Spleen (tissue), 13 donors: ENCODE measurements at places on chromosomes 4 and X.

DNA sequence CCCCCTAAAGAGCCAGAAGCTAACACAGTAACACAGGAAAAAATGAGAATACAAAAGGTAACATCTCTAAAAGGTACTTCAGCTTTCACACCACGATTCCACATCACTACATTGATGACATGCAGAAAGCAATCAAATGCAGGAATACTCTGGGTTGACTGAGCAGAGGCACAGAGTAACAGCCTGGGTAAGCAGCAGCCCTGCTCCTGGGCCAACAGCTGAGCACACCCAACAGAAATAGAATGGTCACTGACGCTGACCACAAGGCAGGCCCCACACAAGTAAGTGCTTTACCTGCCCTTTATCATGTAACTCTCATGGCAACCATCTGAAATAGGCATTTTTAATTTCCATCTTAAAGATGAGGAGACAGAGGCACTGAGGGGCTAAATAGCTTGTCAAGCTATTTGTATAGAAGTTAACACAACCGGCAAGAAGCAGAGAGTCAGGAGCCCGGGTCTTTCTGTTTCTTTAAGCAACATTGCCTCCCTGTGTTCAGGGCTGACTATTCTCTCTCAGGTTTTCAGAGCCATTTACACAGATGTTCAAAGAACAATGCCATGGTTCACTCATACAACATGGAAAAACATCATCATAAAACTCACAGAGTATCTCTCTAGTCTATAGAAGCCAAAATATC lies 168.9 kb downstream of the ZNF674 start:
- no peak for DNase-seq
- H3K27ac ChIP-seq: no peak overlapping the region
- no peaks in the 10 kb centered on the region for H3K27me3 ChIP-seq
- no peaks in the 10 kb centered on the region for H3K36me3 ChIP-seq

DNA sequence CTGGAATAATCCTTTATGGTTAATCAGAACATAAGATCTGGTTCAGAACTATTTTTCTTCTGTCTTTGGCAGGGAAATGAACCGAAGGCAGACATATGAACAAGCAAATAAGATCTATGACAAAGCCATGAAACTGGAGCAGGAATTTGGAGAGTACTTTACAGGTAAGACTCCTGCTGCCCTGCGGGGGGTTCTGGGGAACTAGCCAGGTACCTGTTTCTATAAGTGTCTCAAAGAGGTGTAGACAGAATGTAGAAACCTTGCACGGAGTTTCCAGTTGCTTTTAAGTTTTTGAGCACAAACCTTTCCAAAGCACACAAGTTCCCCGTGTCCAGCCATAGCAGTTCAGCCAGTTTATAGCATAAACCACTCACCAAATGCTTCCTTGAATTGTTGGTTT lies 56.2 kb downstream of the DLG3 start:
- peaks cover 65% of the 10 kb centered on the region for H3K36me3 ChIP-seq
- no peak for DNase-seq
- no peak overlapping the region for H3K4me3 ChIP-seq
- no peak overlapping the region for H3K27ac ChIP-seq
- no peaks in the 10 kb centered on the region for H3K4me1 ChIP-seq
- H3K27me3 ChIP-seq: no peaks in the 10 kb centered on the region

GRCh38 chr4:67632492-67632891 lies 68.5 kb downstream of the UBA6 start:
- no peaks in the 10 kb centered on the region for H3K27me3 ChIP-seq
- no peak overlapping the region for H3K27ac ChIP-seq
- H3K4me3 ChIP-seq: no peak overlapping the region
- peaks cover 12% of the 10 kb centered on the region for H3K36me3 ChIP-seq
- no peak for DNase-seq
- H3K4me1 ChIP-seq: no peaks in the 10 kb centered on the region

DNA sequence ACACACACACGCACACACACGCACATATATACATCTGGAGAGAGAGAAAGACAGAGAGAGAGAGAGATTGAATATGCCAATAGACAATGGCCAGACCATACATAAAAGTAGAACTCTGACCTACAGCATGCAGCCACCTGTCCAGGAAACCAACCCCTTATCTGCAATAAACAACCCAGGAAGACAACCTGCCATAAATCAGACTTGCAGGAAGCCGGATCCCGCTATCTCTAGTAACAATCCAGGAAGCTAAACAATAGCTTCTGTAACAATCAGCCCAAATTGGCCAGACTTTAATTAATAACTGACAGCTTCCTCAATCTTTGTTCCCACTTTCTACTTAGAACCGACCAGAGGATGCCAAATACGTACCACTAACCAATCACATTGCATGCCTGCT lies 173.2 kb downstream of the LDB2 start:
- H3K4me3 ChIP-seq: no peak overlapping the region
- no peak overlapping the region for H3K27ac ChIP-seq
- H3K36me3 ChIP-seq: peaks cover 3% of the 10 kb centered on the region
- no peaks in the 10 kb centered on the region for H3K27me3 ChIP-seq

GRCh38 chr4:147398556-147398955 lies 82.3 kb upstream of the EDNRA start:
- H3K27ac ChIP-seq: no peak overlapping the region
- H3K36me3 ChIP-seq: no peaks in the 10 kb centered on the region
- H3K4me1 ChIP-seq: no peaks in the 10 kb centered on the region
- no peak for DNase-seq

GRCh38 chr4:150581641-150582051 lies 305 bp upstream of the MAB21L2 start:
- no peak overlapping the region for H3K27ac ChIP-seq
- H3K36me3 ChIP-seq: peaks cover 62% of the 10 kb centered on the region
- H3K27me3 ChIP-seq: no peaks in the 10 kb centered on the region
- peak overlapping the region; percentile 46 for H3K4me3 ChIP-seq
- no peaks in the 10 kb centered on the region for H3K4me1 ChIP-seq

DNA sequence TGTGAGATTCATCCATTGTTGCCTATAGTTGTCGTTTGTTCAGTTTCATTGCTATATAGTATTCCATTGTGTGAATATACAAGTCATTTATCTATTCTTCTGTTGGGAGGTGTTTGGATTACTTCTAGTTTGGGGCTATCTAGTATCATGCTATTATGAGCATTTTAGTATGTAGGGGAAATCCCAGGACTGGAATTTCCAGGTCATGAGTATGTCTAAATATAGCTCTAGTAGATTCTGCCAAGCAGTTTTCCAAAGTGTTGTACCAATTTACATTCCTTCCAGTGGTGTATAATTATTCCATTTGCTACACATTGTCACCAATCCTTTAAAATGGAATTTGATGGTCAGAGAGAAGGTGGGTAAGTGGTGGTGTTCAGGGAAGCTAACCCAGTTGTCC lies 30.1 kb downstream of the EGFL6 start:
- no peak overlapping the region for H3K27ac ChIP-seq
- peaks cover 28% of the 10 kb centered on the region for H3K27me3 ChIP-seq
- no peak for DNase-seq
- H3K4me3 ChIP-seq: no peak overlapping the region
- no peaks in the 10 kb centered on the region for H3K36me3 ChIP-seq

GRCh38 chr4:107951551-107951950 lies 20.2 kb downstream of the CYP2U1 start:
- DNase-seq: no peak
- no peak overlapping the region for H3K27ac ChIP-seq
- no peaks in the 10 kb centered on the region for H3K27me3 ChIP-seq
- no peaks in the 10 kb centered on the region for H3K4me1 ChIP-seq
- no peak overlapping the region for H3K4me3 ChIP-seq

- no peak for DNase-seq
- no peak overlapping the region for H3K27ac ChIP-seq
- H3K4me1 ChIP-seq: no peaks in the 10 kb centered on the region
These were observed 19.4 kb downstream of the LGI2 start for GRCh38 chr4:25011135-25011866.

GRCh38 chr4:89438102-89438831 lies 130.7 kb upstream of the GPRIN3 start:
- no peak overlapping the region for H3K27ac ChIP-seq
- H3K4me3 ChIP-seq: no peak overlapping the region
- H3K27me3 ChIP-seq: no peaks in the 10 kb centered on the region
- DNase-seq: peak; percentile 65

GRCh38 chr4:101348995-101349800 lies 1.9 kb upstream of the PPP3CA start:
- H3K27ac ChIP-seq: peak overlapping the region; percentile 99
- no peak for DNase-seq
- H3K36me3 ChIP-seq: no peaks in the 10 kb centered on the region

GRCh38 chr4:119190354-119190753 lies 22.2 kb upstream of the USP53 start:
- no peak overlapping the region for H3K27ac ChIP-seq
- no peak for DNase-seq
- peaks cover under 1% of the 10 kb centered on the region for H3K27me3 ChIP-seq
- no peaks in the 10 kb centered on the region for H3K4me1 ChIP-seq
- H3K4me3 ChIP-seq: no peak overlapping the region

- no peaks in the 10 kb centered on the region for H3K36me3 ChIP-seq
- no peak overlapping the region for H3K4me3 ChIP-seq
- DNase-seq: no peak
- no peak overlapping the region for H3K27ac ChIP-seq
- H3K4me1 ChIP-seq: peaks cover 3% of the 10 kb centered on the region
These were observed 43.9 kb downstream of the LUZP4 start for GRCh38 chrX:115333446-115333845.

GRCh38 chrX:39288592-39288991 lies 487.3 kb downstream of the MID1IP1 start:
- no peaks in the 10 kb centered on the region for H3K27me3 ChIP-seq
- H3K27ac ChIP-seq: no peak overlapping the region
- no peaks in the 10 kb centered on the region for H3K36me3 ChIP-seq
- no peaks in the 10 kb centered on the region for H3K4me1 ChIP-seq

- no peaks in the 10 kb centered on the region for H3K36me3 ChIP-seq
- H3K27me3 ChIP-seq: no peaks in the 10 kb centered on the region
- no peaks in the 10 kb centered on the region for H3K4me1 ChIP-seq
- DNase-seq: no peak
- H3K4me3 ChIP-seq: no peak overlapping the region
These were observed 940.9 kb downstream of the FSTL5 start for GRCh38 chr4:161222889-161223288.

GRCh38 chrX:101749436-101749835 lies 89.8 kb upstream of the ARMCX2 start:
- no peaks in the 10 kb centered on the region for H3K27me3 ChIP-seq
- H3K4me1 ChIP-seq: no peaks in the 10 kb centered on the region
- no peak for DNase-seq
- H3K36me3 ChIP-seq: no peaks in the 10 kb centered on the region

- H3K4me1 ChIP-seq: no peaks in the 10 kb centered on the region
- H3K27ac ChIP-seq: no peak overlapping the region
- H3K4me3 ChIP-seq: no peak overlapping the region
- DNase-seq: no peak
These were observed 11.5 kb downstream of the IGSF1 start for GRCh38 chrX:131277543-131278136.

DNA sequence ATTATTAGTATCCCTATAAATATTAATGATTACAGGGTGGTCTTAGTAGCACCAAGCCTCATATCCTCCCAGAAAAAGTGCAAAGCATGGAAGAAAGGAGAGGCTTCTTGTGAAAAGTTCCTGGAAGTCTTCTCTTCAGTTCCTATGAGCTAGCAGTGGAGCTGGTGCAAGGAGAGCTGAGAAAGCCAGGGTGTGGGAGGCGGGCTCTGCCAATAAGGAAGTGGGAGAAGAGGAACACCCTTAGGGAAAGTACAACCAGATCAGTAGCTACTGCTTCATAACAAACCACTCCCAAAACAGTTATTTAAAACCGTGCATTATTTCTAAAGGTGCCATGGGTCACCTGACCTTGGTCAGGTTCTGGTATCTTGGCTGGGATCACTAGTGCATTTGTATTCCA lies 72.4 kb downstream of the MAP9 start:
- no peaks in the 10 kb centered on the region for H3K4me1 ChIP-seq
- no peaks in the 10 kb centered on the region for H3K27me3 ChIP-seq
- H3K27ac ChIP-seq: no peak overlapping the region
- no peak overlapping the region for H3K4me3 ChIP-seq
- no peaks in the 10 kb centered on the region for H3K36me3 ChIP-seq
- DNase-seq: no peak

GRCh38 chr4:153034681-153035080 lies 98.6 kb downstream of the FHDC1 start:
- no peaks in the 10 kb centered on the region for H3K27me3 ChIP-seq
- H3K4me1 ChIP-seq: no peaks in the 10 kb centered on the region
- H3K4me3 ChIP-seq: no peak overlapping the region
- no peaks in the 10 kb centered on the region for H3K36me3 ChIP-seq
- H3K27ac ChIP-seq: no peak overlapping the region

DNA sequence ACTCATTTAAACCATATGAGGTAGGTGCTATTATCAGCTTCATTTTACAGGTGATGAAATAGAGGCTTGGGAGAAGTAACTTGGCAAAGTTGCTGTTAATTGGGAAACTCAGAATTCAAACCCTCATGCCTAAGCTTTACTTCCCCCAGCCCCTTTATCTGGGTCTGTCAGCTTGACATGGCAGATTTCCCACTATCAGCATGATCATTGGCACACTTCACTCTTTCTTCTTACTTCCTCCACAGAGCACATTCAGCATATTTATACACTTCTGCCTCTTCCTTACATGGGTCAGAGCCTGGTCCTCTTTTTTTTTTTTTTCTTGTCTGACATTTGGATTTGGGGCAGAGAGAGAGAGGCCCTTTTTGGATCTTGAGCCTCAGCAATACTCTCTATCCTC lies 56.5 kb upstream of the ARX start:
- H3K27ac ChIP-seq: no peak overlapping the region
- no peaks in the 10 kb centered on the region for H3K4me1 ChIP-seq
- no peak overlapping the region for H3K4me3 ChIP-seq
- no peaks in the 10 kb centered on the region for H3K27me3 ChIP-seq
- no peaks in the 10 kb centered on the region for H3K36me3 ChIP-seq

DNA sequence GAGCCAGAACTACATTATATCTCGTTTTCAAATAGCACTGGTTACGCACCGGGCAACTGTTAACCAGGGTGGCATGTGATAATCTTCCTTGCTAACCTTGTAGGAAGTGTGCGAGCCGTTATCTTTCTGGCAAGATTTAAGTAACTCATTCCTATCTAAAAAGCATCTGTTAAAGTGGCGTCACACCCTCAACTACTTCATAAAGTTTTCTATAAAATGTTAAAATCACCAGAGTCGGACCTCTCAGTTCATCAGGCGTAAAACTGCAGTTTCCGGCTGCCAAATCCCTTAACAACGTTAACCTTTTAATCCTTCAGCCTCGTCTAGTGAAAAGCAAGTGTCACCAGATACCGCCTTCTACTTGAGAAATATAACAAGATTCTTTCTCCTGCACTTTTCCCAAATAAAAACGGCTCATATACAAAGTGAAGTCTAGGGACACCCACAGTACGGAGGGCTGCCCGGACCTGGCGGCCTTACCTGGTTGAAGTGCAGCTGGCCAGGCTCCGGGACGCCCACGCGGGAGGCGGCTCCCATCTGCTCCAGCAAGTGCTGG lies 1.2 kb downstream of the SLC39A8 start:
- H3K4me3 ChIP-seq: peak overlapping the region; percentile 71
- peak overlapping the region; percentile 87 for H3K27ac ChIP-seq
- no peaks in the 10 kb centered on the region for H3K36me3 ChIP-seq
- H3K4me1 ChIP-seq: peaks cover 28% of the 10 kb centered on the region
- no peaks in the 10 kb centered on the region for H3K27me3 ChIP-seq

- H3K4me1 ChIP-seq: no peaks in the 10 kb centered on the region
- H3K27ac ChIP-seq: no peak overlapping the region
- no peak overlapping the region for H3K4me3 ChIP-seq
- H3K27me3 ChIP-seq: no peaks in the 10 kb centered on the region
These were observed 281.9 kb upstream of the HS3ST1 start for GRCh38 chr4:11710453-11711093.

GRCh38 chr4:72629540-72629939 lies 60.5 kb upstream of the ADAMTS3 start:
- H3K27ac ChIP-seq: no peak overlapping the region
- no peaks in the 10 kb centered on the region for H3K27me3 ChIP-seq
- no peaks in the 10 kb centered on the region for H3K4me1 ChIP-seq
- DNase-seq: no peak
- no peak overlapping the region for H3K4me3 ChIP-seq
